Colonic mucosa (tissue), 4 donors: ENCODE measurements at places on chromosomes 13 and 19.

DNA sequence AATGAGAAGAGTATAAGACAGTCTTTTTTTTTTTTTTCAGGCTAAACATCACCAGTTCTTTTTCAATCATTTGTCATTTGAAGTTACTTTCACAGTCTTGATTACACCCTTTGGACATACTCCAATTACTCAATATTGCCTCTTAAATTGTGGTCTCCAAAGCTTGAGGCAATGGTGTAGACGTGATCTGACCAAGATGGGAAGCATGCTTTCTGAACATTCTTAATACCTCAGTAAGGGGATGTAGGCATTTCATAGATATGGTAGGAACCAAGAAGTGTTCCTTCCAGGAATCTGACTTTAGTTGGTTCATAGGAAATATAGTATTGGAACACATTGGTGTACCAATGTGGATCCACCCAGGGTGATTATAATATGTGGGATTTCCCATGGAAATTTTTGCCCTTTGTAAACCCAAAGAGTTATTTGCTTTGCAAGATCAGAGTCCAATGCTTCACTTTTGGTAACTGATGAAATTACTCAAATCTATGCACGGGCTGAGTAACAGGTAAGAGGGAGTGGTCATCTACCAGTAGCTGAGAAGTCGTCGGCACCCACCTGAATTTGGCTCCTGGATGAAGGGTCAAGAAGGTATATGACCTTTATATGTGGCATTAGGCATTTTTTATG, 62.2 kb downstream of the ERCC5 start:
- DNase-seq, result no peak

GRCh38 chr13:99311137-99311536, 3.9 kb upstream of the GPR183 start:
- DNase-seq, result no peak

DNA sequence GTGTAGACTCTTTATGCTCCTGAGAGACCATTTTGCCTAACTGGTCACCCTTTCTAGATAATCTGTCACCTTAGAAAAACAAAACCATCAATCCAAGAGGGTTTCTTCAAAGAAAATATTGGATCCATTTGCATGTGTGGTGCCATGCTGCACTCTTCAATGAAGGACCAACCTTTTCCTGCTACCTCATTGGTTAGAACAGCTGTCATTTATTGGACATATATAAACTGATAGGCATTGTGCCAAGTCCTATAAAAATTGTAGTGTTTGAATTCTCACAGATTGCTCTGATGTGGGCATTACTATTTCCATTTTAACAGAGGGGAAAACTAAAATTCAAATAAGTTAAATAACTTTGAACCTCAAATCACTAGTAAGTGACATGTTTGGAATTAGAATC, 333.2 kb downstream of the MYO16 start:
- DNase-seq, result no peak

DNA sequence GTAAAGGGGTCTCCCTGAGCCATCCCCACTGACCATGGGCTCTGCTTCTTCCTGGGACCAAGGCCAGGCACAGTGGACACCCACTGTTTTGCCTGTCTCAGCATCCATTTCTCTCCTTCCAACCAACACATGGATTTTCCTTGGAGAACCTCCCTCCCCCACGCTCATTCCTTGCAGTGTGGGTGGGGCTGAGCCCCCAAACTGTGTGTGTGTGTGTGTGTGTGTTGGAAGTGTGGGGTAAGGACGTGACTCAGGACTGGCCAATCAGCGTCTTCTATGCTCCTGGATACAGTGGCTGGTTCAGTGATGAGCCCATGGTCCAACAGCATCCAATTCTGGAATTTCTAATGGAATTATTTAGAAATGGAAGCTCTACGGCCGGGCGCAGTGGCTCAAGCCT, 18.7 kb downstream of the CEBPA start:
- DNase-seq, result no peak

DNA sequence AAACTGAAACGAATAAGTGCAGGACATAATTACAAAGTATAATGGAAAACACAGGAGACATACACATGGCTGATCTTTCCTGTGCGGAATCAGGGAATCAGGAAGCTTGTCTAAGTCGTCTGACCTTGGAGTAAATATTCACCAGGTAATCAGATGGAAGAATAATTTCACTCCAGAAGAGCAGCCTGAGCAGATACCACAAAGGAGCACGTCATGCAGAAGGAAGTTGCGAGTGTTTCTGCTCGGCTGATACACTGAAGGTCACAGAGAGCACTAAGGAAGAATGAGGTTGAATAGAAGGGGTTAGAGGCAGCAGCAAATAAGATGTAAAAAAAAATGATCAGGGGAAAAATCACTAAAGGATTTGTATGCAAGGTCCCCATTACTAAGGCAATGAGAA, 122.3 kb upstream of the GPC6 start:
- DNase-seq, result no peak

DNA sequence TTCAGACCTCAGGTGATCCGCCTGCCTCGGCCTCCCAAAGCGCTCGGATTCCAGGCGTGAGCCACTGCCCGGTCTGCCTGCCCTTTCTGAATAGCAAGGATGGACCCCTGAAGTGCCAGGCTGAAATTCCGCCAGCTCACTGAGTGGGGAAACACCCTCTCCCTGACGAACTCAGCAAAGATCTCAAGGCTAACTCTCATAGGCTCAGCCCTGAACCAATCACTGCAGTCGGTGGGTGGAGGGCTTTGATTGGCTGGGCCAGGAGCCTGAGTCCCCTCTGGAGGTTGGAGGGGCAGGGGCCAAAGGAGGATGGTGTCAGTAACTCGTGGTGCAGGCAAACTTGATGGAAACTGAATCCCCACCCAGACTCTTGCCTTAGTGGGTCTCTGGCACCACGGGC, 11.2 kb upstream of the COMP start:
- DNase-seq, result no peak

DNA sequence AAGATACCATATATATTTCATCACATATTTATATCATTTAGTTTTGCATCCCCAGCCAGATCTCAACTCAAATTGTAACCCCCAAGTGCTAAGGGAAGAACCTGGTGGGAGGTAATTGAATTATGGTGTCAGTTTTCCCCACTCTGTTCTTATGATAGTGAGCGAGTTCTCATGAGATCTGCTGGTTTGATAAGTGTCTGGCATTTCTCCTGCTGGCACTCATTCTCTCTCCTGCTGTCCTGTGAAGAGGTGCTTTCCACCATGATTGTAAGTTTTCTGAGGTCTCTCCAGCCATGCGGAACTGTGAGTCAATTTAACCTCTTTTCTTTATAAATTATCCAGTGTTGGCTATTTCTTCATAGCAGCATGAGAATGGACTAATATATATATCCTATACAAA, 462.5 kb upstream of the SLITRK5 start:
- no peak for DNase-seq

GRCh38 chr13:104614361-104615145, 1548.3 kb upstream of the SLC10A2 start:
- no peak for DNase-seq

DNA sequence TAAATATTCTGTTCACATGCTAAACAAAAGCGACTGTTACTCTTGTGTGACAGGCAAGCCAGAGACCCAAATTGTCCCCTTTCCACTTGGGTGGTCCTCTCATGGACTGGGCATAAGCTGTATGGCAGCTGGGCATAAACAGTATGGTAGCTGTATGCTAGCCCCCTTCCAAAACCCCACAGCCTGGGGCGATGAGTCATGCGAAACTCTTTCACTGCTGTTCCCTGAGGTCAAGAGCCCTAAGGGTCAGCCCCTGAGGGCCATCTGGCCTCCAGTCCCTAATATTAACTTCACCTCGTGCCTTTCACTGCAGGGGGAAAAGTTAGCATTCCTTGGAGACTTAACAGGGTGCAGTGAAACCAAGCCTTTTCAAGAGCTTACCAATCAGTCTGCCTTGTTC, 45.6 kb upstream of the ZNF562 start:
- no peak for DNase-seq

DNA sequence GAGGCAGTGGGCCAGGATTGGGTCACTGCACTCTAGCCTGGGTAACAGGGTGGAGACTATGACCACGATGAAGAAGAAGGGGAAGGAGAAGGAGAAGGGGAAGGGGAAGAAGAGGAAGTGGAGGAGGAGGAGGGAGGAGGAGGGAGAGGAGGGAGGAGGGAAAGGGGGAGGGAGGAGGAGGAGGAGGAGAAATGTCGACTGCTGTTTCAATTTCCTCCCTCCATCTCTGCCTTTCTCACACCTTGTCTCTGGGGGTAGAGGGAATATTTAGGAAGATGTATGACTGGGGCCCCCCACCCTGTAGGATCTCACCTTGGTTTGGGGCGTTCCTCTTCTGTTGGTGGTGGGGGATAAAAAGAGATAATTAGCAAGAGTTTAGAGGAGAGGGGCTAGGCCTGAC, 3.8 kb downstream of the TNNT1 start:
- no peak for DNase-seq

- DNase-seq, result no peak
Observed at GRCh38 chr13:40342901-40343300, 323.5 kb downstream of the FOXO1 start.

GRCh38 chr19:58498316-58499020, 13.3 kb downstream of the SLC27A5 start:
- no peak for DNase-seq
